ENCODE measurements at places on chromosomes 5 and 9.

DNA sequence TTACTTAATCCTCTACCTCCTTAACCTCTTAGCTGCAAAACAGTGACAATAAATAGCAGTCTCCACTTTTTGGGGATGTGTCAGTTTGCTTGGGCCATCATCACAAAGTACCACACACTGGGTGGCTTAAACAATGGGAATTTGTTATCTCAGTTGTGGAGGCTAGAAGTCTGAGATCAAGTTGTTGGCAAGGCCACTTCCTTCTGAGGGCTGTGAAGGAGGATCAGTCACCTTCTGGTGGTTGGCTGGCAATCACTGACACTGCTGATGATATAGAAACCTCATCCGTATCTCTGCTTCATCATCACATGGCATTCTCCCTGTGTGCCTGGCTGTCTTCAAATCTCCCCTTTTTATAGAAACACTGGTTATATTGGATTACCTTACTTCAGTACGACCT lies 187.1 kb upstream of the TBC1D2 start:
- no peak for DNase-seq

- DNase-seq = no peak
These were observed 445.8 kb upstream of the RIOK2 start for GRCh38 chr5:97628807-97629206.

- DNase-seq = no peak
These were observed 51.5 kb downstream of the SEMA4D start for GRCh38 chr9:89446261-89446960.

- DNase-seq = no peak
These were observed 51.2 kb downstream of the STRBP start for GRCh38 chr9:123217128-123217654.

GRCh38 chr5:9062873-9063272 lies 483.0 kb downstream of the SEMA5A start:
- no peak for DNase-seq

- no peak for DNase-seq
These were observed 48.9 kb downstream of the PTPN3 start for GRCh38 chr9:109449036-109449798.

GRCh38 chr9:88387552-88388202 lies 567 bp upstream of the SPIN1 start:
- DNase-seq = peak; percentile 27

GRCh38 chr9:72912476-72913381 lies 40.1 kb downstream of the ALDH1A1 start:
- no peak for DNase-seq

- no peak for DNase-seq
These were observed 132.8 kb downstream of the OR2K2 start for GRCh38 chr9:111197256-111197655.

- no peak for DNase-seq
These were observed 65.9 kb upstream of the CPLX2 start for GRCh38 chr5:175805256-175806011.

GRCh38 chr9:108800632-108801099 lies 55.1 kb downstream of the ACTL7B start:
- no peak for DNase-seq

DNA sequence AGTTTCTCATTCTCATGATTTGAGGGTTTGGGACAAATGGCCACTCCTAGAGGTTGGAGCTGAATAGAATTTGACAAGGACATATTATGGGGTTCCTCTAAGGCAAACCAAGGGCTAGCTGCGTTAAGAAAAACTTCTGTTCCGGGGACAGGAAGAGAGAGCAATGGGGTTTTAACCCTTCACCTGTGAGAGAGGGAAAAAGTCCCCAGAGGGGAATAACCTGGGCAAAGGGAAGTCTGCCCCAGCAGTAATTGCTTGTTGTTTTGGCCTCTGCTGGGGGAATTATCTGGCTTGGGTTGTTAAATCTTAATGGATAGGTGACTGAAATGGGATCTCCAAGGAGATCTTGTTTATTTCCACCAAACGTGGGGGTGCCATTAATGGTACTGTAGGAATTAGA lies 110.1 kb upstream of the MOCS2 start:
- no peak for DNase-seq

GRCh38 chr5:139046551-139046950 lies 151.6 kb downstream of the SIL1 start:
- DNase-seq = no peak

- DNase-seq = no peak
These were observed 185.5 kb downstream of the SMC2 start for GRCh38 chr9:104279535-104280177.

DNA sequence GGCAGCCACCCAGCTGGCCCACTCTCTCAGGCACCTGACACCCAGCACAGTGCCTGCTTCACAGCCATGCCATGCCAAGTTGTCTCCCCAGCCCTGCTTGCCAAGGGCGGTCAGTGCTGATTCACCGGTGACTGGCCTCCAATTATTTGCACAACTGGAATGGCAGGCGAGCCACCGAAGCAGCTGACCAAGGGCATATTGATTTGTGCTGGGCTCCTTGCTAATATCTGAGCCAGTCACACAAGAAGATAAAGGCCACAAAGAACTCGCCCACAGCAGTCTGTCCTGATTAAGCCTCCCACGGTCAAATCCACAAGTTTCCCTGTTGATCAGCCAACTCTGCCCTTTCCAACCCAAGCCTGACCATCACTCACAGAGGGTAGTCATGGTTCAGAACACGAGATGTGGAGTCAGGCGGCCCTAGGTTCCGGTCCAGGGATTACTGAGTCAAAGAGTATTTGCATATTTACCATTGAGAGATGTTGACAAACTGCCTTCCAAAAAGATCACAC lies 6.4 kb upstream of the EEIG1 start:
- DNase-seq = no peak

DNA sequence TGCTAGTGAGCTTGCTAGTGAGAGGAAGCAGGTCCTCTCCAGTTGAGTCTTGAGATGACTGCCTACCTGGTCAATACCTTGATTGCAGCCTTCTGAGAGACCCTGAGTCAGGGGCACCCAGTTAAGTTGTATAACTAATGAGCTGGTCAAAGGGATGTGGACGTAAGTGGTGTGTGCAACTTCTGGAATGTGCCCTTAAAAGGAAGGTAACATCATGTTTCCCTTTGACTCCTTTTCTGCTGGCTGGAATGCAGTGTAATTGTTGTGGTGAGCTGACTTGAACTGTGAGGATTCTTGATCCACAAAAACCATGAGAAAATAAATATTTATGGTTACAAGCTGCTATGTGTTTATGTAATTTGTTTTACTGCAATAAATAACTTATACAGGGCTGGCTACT lies 2.4 kb upstream of the SNX2 start:
- no peak for DNase-seq

DNA sequence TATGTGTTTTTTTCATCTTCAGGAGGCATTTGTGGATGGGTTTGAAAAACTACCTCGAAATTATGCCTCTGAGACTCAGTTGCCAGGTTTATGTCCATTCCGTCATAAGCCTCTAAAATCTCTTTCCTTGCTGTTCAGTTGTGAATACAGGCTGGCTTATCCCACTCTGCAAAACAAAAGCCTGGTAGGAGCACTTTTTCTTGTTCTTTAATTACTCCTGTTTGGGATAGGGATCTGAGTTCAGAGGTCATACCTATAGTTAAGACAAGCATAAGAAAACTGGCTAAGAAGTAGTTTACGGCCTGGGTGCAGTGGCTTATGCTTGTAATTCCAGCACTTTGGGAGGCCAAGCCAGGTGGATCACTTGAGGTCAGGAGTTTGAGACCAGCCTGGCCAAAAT lies 24.4 kb downstream of the ZNF131 start:
- no peak for DNase-seq

DNA sequence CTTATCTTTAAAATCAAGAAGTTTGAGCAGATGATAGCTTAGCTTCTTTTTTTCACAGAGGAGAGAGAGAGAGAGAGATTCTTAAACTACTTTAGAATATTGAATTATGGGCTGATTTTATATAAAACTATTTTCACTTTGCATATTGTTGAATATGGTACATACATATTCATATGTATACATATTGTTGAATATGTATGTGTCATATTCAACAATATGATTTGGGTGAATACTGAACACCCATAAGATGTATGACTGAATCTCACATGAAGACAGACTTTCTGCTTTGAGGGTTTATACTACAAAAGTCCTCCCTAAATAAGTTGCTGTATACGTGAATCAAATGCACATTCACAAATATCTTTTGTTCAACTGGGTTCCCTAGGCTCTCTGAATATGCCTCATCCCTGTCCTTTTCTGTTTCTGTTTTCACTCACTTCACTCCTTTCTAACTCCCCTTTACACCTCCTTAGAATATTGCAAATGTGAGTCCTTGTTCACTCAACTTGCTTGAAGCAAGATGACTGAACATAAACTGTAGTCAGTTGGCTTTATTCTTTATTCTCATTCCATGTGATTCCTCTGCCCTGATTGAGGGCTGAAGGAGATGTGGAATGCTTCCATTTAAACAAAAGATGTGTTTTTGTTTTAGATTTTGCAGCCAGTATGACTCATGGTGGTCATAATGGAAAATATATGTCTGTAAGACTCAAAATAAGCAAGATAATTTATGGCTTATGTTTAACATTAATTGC lies 225.4 kb upstream of the DAB2 start:
- DNase-seq = no peak

GRCh38 chr5:159907689-159908590 lies 8.3 kb upstream of the ADRA1B start:
- DNase-seq = no peak

GRCh38 chr9:35035851-35036701 lies 36.3 kb downstream of the VCP start:
- no peak for DNase-seq

DNA sequence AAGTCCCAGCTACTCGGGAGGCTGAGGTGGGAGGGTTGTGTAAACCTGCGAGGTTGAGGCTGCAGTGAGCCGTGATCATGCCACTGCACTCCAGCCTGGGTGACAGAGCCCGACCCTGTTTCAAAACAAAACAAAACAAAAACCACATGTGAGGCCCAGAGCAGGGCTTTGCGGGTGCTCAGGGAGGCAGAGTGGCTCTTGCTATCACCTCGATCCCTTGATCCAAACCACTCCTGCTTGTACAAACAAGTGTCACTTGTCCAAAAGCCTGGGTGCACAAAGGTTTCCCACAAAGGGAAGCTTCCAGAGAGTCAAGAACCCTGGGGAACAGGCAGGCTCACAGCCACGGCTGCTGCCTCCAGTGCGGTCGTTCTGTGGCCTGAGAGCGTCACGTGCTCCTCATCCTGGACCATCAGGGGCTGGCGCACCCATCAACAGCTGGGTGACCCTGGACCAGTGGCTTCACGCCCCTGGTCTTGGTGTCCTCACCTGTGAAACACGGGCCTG lies 162.7 kb downstream of the C9orf50 start:
- DNase-seq = no peak

- peak; percentile 53 for DNase-seq
These were observed at the start of gene GOLM1 for GRCh38 chr9:86098824-86099700. Gene GOLM1 (minus strand): TSS chr9:86099558. CDS start chr9:86079320, 20,238 bp downstream.
